MCF 10A (cell line): ENCODE measurements at places on chromosomes 1 and 21.

DNA sequence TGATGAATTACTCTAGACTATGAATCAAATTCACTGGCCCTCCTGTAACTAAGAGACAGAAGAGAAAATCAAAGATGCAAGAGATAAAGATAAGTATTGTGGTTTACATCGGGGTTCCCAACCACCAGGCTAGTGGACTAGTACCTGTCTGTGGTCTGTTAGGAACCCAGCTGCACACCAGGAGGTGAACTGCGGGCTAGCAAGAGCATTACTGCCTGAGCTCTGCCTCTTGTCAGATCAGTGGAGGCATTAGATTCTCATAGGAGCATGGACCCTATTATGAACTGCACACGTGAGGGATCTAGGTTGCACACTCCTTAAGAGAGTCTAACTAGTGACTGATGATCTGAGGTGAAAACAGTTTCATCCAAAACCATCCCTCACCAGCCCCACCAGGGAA lies 58.9 kb upstream of the DUSP10 start:
- no peak for DNase-seq

- no peak for DNase-seq
These were observed 13.4 kb downstream of the SPOCD1 start for GRCh38 chr1:31802190-31803150.

DNA sequence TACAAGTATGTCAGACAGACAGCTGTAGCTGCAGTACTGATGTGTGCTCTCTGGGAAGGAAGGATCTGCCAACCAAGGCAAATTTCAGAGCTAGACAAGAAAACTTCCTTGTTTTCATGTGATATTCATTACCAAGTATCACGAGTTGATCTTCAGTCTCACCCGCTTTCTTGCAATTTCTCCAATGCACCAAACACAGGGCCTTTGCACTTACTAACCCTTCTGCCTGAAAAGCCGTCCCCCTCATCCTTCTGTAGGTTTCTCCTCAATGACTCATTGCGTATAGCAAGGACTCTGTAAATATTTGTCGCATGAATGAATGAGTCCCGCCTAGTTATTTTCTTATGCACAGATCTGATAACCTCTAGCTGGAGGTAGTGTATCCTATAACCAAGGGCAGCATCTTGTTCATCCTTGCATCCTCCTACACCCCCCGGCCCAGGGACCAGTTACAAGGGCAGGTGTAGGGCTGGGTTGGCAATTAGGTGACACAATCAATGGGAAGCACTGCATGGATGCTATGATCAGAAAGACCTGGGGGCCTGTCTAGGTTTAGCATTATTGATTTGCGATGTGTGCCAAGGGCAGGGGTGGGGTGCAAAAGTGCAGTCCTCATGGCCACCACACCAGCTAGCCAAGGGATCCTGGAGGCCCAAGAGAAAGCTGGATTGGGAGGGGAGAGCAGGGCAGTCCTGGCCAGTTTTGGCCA lies 51.4 kb upstream of the GPR157 start:
- no peak for DNase-seq

DNA sequence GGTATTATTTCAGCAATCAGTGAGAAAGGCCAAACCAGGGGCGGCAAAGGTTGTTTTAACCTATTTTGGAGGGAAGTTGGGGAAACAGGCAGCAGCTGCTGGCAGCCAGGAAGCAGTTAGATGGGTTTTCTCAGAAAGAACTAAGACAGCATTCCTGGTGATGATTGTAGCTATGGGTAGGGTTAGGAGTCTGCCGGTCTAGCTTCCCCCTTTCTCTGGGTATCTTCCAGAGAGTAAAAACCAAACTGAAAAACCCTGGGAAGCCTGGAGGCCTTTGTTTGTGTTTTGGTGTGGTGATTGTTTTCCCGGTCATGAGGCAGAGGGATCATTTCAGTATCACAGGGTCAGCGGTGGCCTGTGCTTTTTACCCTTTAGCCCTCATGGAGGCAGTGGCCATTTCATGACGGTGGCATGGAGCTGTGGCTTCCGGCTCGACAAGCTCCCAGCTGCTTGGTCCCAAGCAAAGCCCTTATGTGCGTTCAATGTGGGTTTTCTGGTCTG lies 19.5 kb upstream of the TNFRSF1B start:
- no peak for DNase-seq

DNA sequence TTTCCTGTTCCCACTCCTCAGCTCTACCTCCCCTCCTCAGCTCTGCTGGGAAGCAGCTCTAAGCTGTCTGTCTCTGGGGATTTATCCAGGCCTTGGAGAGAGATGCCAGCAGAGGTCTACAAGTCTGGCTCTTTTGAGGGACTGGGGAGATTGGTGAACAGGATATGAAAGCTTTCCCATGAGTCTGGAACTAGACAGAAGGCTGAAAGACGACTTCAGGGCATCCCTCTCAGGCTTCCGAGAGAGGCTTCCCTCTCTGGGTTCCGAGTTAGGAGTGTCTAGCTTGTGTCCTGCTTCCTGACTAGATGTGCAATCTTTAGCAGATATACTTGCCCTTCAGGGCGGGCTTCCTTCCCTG lies 733 bp downstream of the TMEM35B start:
- peak; percentile 34 for DNase-seq

- DNase-seq: no peak
These were observed 363.8 kb downstream of the DISC1 start for GRCh38 chr1:231990388-231990787.

- no peak for DNase-seq
These were observed 973.2 kb downstream of the NCAM2 start for GRCh38 chr21:21971384-21971783.

GRCh38 chr21:45059121-45059520 lies 15.3 kb upstream of the ADARB1 start:
- DNase-seq: no peak

- no peak for DNase-seq
These were observed 78.8 kb downstream of the GPR161 start for GRCh38 chr1:168057921-168058320.

GRCh38 chr21:45317398-45318145 lies 29.9 kb upstream of the POFUT2 start:
- DNase-seq: peak; percentile 67

DNA sequence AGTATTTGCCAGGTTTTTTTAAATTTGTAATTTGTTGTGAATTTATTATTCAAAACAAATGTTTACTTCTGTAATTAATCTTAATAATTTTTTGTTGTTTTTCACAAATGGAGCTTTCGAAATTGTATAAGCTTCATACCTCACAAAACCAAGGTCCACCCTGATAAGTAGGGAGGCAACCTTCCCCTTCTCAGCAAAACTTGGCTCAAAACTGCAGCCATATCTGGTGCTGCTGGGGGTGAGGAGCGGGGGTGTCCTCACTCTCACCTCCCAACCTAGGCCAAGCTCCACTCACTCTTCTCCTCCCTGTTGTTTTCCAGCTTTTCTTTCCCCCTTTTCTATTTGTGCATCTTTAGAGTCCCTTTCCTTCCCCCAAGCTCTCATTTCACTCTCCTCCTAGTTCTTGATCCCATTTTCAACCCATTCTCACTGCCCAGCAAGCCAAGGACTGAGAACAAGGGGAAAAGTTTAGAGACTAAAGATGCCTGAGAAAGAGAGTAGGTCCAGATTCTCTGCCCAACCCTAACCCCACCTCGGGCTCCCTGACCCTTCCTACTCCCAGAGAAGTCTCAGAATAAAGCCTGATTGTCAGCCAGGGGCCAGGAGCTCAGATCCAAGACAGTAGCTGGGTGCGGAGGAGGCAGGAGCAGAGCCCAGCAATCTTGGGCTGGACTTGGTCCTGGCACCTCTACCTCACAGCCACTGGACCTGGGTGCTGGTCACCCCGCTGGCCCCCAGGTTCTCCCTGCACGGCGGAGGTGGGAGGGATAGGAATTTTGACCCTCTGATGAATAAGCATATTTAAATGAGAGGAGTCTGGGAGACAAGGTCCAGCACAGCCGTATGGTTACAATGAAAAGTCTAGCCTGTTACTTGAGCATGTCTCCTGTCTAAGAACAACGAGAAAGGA lies 8.3 kb upstream of the CFAP45 start:
- no peak for DNase-seq

DNA sequence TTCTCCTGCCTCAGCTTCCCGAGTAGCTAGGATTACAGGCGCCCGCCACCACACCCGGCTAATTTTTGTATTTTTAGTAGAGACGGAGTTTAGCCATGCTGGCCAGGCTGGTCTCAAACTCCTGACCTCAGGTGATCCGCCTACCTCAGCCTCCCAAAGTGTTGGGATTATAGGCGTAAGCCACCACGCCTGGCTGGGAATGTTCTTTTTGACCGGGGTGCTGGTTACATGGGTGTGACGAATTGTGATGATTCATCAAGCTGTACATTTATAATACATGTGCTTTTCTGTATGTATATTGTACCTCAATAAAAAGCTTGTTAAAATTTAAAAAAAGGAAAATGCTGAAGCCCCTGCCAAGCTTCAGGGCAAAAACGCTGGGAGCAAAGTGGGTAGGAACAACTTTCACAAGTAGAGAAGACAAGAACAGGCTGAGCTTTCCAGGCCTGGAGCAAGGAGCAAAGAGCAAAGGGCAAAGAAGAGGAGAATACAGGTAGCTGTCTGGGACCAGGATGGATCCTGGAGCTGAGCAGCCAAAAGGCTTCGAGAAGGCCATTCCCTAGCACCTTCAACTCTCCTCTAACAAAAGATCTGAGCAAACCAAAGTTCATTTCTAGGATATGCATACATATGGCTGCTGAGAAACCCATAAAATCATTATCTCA lies 20.5 kb upstream of the YRDC start:
- DNase-seq: peak; percentile 30

GRCh38 chr1:183633676-183634343 lies 1.8 kb downstream of the ARPC5 start:
- peak; percentile 89 for DNase-seq

GRCh38 chr1:119748040-119748439 lies 20.7 kb downstream of the HMGCS2 start:
- DNase-seq: no peak

- DNase-seq: peak; percentile 86
These were observed 25.6 kb downstream of the S100A10 start for GRCh38 chr1:151968058-151968457.

DNA sequence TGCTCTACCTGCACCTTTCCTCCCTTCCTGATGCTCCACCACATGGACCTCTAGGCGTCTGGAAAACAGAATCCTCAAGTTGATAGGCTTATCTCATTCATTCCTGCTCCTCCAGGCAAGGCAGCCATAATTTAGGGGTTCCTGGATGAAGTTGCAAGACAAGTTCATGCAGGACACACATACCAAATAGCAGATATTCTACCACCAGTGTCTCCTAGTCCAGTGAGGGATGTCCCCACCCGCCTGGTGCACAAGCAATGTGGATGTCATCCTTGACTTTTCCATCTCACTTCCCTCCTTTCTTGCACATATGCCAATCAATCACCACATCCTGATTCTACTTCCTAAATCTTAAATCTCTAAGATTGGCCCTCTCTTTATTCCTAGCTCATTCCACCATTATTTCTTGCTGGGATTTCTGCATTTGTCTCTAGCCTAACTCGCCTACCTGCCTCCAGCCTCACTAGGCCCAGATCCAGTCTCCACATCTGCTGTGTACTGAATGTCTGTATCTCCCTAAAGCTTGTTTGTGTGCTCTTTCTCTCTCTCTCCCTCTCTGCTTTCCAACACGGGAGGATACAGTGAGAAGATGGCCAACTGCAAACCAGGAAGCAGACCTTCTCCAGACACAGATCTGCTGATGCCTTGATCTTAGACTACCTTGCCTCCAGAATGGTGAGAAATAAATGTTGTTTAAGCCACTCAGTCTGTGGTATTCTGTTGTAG lies 40.5 kb downstream of the CD34 start:
- DNase-seq: no peak

DNA sequence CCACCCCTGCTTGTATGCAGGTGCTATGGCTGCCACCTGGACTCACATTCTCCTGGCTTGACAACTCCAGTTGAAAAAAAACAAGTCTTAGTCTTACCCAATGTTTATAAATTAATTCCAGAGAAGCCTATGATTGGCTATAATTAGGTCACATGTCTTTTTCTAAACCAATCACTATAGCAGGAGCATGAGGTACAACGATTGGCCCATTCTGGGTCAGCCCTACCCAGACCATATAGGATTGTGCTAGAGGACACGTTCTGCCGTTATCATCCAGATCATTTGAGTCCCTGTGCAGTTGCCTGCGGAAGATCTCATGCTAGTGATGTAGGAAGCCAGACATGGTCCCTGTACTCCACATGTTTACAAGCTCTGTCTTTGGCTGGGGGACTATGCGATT lies 41.9 kb upstream of the PARP1 start:
- no peak for DNase-seq

- peak; percentile 95 for DNase-seq
These were observed 117.1 kb upstream of the DUSP10 start for GRCh38 chr1:221858818-221859611.

- no peak for DNase-seq
These were observed 401.5 kb downstream of the RPS6KC1 start for GRCh38 chr1:213452501-213452900.

- DNase-seq: no peak
These were observed 18.5 kb downstream of the RIIAD1 start for GRCh38 chr1:151739590-151740355.

DNA sequence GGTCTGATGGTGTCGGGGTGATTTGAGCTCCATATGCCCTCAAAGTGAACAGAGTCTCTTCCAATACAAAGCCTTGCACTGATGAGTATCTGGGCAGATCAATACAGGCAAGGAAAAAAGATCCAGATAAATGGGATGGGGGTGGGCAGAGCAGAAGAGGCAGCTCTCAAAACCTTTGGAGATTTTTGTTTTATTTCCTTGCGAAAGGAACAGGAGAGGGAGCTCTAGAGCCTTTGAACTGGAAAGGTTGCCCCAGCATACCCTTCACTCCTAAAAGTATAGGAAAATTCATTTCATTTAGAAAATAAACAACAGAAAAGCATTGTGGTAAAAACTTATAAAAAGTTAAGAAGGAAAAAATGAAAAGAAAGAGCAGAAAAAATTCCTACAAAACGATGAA lies 31.4 kb upstream of the OLIG2 start:
- DNase-seq: peak; percentile 40

GRCh38 chr1:52668711-52669110 lies 29.4 kb downstream of the COA7 start:
- peak; percentile 73 for DNase-seq

DNA sequence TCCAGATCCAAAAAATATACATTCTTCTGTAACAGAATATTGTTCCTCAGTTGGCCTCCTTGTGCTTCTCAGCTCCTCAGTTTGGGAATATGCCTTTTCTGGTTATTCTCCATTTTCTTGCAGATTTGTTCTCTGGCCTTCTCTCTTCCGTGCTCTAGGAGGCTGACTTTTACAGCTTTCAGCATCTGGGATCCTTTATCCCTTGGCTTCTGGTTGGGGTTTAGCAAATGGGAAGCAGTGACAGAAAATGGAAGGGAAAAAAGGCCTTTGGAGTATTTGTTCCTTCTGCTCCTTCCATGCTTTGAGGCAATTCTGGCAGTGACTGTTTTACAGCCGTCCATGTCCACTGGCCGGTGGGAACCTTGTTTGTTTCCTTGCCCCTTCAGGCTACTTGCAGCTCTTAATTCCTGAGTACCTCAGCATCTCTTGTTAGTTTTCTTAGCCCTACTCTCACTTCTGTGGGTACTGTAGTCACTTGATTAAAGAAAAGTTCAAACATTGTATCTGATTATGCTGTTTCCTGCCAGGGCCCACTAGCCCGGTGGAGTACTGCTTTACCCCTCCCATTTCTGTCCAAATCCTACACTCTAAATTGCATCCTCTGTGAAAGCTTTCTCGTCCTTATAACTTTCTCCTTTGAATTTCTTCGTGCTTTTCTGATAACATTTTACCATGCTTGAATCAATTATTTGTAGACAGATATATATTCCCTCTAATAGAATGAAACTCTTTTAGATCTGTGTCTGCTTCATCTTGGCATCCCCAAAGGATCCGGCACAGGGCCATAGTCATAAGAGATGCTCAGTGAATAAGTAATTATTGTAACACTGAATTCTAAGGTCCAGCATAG lies 118.2 kb downstream of the OSBPL9 start:
- DNase-seq: no peak
